ENCODE measurements at places on chromosomes 1 and 21.
A peak's percentile ranks its signal among the peaks of the same experiment; 100 is the strongest.

GRCh38 chr1:201028461-201028889 is 5.0 kb upstream of the KIF21B start:
- no peak for DNase-seq

DNA sequence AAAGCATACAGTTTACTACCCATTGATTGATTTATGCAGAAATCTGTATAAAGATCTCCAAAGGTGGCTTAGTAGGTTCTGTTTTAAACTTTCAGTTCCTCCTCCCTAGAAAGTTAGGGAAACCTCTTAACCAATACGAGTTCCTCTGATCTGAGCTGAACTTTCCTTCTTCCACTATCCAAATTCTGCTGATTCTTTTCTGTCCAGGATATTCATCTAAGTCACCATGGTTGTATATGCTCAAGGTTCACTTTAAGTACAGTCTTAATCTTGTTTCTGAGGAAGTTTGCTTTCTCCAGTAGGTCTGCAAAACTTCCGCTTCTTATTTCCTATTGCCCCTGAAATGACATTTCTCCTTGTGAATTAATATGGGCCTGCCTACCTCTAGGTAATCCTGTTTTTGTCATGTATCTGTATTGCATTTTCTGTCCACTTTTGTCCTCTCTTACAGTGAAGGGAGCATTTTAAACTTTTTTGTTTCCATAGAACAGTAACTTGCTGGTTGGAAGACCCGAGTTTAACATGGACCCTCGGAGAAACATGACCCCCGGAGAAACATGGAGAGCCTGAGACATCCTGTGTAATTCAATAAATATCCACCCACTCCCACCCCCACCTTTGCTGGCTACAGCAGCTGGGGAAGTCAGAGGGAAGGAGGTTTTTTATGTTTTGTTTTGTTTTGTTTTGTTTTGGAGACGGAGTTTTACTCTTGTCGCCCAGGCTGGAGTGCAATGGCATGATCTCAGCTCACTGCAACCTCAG is 16.7 kb upstream of the TUT4 start:
- DNase-seq = peak; percentile 56

DNA sequence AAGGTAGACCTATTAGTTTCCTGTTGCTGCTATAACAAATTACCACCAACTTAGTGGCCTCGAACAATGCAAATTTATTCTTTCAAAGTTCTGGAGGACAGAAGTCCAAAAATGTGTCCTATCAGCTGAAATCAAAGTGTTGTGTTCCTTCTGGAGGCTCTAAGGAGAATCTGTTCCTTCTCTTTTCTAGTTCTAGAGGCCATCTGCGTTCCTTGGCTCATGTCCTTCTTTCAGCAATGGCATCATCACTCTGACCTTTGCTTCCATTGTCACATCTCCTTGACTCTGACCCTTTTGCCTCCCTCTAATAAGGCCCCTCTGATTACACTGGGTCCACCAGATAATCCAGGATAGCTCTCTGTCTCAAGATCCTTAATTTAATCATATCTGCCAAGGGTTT is 1.2 kb upstream of the MR1 start:
- DNase-seq = no peak

GRCh38 chr1:6824665-6825368 is 39.6 kb downstream of the CAMTA1 start:
- DNase-seq = no peak

GRCh38 chr1:44425341-44426082 is 20.5 kb downstream of the RNF220 start:
- DNase-seq = peak; percentile 65

- DNase-seq = no peak
Observed at GRCh38 chr1:230128569-230129285, 61.7 kb downstream of the GALNT2 start.

GRCh38 chr1:167128261-167129227 is 34.7 kb downstream of the STYXL2 start:
- DNase-seq = peak; percentile 18

- no peak for DNase-seq
Observed at GRCh38 chr1:219988818-219989217, 57.5 kb downstream of the EPRS1 start.

- no peak for DNase-seq
Observed at GRCh38 chr1:230272557-230272956, 153.6 kb downstream of the PGBD5 start.

DNA sequence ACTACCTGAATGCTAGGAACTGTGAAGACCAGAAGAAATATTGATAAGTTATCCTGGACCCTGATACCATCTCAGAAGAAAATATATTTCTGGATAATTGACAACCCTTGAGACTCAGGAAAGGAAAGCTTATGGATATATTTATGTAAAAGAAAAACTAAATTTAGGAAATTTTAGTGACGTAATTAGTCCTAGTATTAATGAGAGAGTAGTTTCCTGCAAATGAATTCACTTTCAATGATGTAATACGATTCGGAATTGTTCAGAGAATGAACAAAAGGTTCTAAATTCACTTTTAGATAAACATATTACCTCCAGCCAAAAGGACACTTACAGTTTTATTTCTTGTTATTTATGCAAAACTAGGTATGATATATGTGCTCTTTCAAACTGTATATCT is 1120.1 kb upstream of the NCAM2 start:
- DNase-seq = no peak

- DNase-seq = no peak
Observed at GRCh38 chr1:64878931-64879611, 87.3 kb downstream of the JAK1 start.

- peak; percentile 74 for DNase-seq
Observed at GRCh38 chr21:44765231-44766013, 36.2 kb downstream of the UBE2G2 start.

GRCh38 chr1:241695246-241696171 is 43.4 kb downstream of the WDR64 start:
- DNase-seq = no peak

- peak; percentile 65 for DNase-seq
Observed at GRCh38 chr1:234960722-234961455, 167.7 kb downstream of the TOMM20 start.

Measured in hematopoietic multipotent progenitor cell treated with erythropoietin and hydrocortisone succinate and interleukin-3 and kit ligand, for 4 days (in vitro differentiated cells).